ENCODE measurements at places on chromosomes 12 and 14.

GRCh38 chr12:101594700-101595099, at the start of gene MYBPC1:
TSS of gene MYBPC1 (plus strand) at chr12:101594971. CDS start at chr12:101595071, 100 bp downstream.
- no peak for DNase-seq

DNA sequence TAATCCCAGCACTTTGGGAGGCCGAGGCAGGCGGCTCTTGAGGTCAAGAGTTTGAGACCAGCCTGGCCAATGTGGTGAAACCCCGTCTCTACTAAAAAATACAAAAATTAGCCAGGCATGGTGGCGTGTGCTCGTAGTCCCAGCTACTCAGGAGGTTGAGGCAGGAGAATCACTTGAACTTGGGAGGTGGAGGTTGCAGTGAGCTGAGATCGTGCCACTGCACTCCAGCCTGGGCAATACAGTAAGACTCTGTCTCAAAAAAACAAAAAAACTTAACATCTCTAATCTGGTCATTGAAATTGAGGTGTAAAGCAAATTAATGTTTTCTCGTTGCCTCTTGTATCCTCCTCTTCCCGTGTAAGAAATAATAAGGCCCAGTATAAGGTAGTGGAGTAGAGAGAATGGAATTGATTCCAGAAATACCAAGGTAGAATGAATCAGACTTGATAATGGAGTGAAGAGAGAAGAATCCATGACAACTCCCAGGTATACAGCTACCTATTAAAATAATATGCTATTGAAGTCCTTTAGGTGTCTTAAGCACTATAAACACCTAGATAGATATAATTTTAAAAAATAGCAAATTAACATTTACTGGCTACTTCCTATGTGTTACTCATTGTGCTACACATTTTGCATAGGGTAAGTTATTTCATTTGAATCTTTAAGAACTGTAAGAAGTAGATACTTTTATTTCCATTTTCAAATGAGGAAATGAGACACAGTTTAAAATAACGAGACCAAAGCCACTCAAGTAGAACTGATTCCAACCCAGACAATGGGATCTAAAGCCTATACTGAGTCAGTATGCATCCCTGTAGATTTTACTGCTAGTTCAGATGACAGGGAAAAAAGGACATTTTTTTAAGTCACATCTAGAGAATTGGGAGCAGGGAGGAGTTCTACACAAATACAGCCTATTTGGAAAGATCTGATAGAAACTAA, 23.2 kb downstream of the RAP1B start:
- no peak for DNase-seq

DNA sequence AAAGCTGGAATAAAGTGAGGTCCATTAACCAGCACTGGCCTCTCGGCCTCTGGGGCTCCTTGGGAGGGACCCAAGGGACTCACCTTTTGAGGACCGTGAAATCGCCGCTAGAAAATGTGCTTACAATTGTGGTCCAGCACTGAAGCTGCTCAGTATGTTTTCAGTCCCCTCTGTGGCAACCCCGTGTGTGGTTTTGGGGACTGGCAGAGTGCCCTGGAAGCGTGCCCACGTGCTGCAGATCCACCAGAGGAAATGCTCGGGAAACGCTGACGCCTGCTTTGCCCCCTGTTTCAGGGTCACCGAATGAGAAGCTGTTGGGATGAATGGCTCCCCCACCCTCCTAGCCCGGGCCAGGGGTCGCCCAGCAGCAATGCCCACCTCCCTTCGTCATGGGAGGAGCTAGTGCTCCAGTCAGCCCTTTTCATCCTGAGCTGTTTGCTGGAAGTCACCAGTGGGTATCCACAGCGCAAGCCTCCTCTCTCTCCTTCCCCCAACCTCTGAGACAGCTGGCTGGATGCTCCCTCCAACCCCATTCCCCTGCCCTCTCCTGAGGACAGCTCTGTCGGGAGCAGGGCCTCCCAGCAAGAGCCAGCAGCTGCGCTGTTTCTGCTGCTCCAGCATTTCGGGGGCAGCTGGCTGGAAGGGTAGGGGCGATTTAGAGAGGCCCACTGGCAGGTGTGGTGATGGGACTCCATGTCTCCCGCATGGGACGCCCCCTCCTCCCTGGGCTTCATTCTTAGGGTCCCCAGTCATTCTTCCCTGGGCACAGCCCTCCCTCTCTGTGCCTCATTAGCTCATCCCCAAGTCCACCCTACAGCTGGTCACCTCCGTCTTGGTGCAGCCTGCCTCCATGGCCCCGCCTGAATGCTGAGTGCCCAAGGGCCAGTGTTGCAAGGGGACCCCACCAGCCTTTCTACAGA, 33.2 kb upstream of the PPP1R13B start:
- no peak for DNase-seq

GRCh38 chr12:124194264-124194892, 100.5 kb upstream of the RFLNA start:
- no peak for DNase-seq

GRCh38 chr14:98278800-98279199, 993.2 kb downstream of the BCL11B start:
- DNase-seq: no peak

DNA sequence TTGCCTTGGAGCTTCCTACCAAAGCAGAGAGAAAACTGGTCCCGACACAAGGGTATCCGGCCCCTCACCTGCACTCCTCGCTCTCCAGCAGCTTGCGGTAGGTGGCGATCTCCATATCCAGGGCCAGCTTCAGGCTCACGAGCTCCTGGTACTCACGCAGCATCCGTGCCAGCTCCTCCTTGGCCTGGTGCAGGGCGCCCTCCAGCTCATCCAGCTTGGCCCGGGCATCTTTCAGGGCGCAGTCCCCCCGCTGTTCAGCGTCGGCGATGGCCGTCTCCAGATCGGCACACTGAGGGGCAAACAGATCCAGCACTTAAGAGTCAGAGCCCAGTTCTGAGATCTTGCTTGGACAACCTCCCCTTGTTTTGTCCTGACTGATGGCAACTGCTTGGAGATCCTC, 13.7 kb downstream of the KRT72 start:
- no peak for DNase-seq

Measured in NCI-H2029 treated with DMSO at 0.1 percent for 48 hours (cell line).